Omental fat pad (tissue), 4 donors: ENCODE measurements at places on chromosomes 3 and 15. TPM values are rescaled to one million over a fixed set of nuclear protein-coding genes. Genes with fewer than 3 reads are reported as not detected.

The GNB4 gene
- total RNA-seq: 42.9 TPM

GRCh38 chr3:81778678-81779182, 17.3 kb upstream of the GBE1 start:
- no peak for DNase-seq

DNA sequence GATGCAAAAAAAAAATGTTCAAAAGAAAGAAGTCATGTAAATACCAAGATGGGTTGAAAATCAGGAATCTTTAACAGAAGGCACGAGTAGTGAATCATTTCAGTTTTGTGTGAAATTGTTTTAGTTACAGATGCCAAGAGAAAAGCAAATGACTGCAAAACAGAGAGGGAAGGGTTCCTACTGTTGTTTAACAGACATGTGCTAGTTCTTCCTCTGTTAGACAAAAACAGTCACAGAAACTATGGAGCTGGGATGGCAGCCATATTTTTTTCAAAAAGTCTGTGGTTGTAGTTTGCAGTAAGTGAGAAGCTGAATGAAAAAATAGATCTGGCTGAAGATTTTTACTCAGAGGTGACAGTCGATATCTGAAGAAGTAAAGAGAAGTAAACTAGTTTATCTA, 511.9 kb downstream of the ZIC1 start:
- no peak for DNase-seq

The ZNF662 gene
- total RNA-seq: 3.3 TPM

The WDR93 gene
- total RNA-seq: not detected

DNA sequence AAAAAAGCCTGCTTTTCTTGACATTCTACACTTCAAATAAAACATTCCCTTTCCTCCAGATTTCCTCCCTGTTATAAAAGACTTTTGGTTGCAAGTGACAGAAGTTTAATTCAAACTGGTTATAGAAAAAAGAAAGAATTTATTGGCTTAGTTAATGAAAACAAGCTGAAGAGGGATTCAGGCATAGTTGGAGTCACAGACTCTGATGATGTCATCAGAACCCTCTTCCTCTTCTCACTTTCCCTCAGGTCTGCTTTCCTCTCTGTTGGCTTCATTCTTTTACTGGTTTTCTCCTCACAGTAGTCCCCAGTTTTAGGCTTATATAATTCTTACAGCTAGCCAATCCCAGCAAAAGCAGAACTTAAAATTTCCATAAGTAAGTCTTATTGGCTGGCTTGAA, 32.0 kb upstream of the MBNL1 start:
- DNase-seq: no peak

The GJD2 gene
- total RNA-seq: not detected

GRCh38 chr15:48945386-48945785, 18.3 kb downstream of the SHC4 start:
- DNase-seq: no peak

DNA sequence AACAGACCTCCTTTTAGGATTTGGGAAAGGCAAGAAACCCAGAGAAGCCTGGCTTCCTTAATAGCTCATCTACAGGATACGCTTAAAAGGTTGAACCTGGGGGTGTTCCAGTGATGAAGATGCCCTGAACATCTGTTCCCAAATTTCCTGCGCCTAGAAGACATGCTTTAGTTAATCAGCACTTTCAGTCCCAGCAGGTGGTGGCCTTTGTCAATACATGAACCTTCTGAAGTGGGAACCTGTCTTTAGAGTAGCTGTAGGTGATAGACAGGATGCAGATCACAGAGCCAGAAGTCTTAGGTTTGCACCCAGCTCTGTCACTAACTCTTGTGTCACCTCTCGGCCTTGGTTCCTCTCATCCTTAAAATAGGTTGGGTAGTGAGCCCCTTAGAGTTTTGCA, 149.7 kb upstream of the SYNPR start:
- DNase-seq: no peak

The CLSTN2 gene
- total RNA-seq: 39.8 TPM

GRCh38 chr3:15918988-15919387, 121.2 kb upstream of the ANKRD28 start:
- DNase-seq: no peak

DNA sequence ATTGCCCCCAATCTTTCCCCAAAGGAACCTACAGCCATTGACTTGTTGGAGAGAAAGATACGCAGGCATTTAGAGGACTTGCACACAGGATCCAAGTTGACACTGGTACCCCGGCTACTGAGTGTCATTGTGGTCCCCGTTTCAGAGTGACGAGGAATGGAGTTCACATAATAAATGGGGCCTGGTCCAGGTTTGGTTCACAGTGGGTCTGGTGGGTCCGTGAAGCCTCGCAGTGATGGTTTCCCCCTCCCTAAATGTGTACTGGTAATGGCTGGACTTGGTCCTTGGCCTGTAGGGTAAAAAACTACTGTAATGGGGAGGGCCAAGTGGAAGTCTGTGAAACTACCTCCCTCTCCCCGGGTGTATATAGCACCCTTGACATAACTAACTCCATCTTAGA, 232.1 kb upstream of the LYSMD4 start:
- DNase-seq: no peak

- no peak for DNase-seq
Observed at GRCh38 chr3:11583638-11584046, 60.1 kb downstream of the VGLL4 start.

DNA sequence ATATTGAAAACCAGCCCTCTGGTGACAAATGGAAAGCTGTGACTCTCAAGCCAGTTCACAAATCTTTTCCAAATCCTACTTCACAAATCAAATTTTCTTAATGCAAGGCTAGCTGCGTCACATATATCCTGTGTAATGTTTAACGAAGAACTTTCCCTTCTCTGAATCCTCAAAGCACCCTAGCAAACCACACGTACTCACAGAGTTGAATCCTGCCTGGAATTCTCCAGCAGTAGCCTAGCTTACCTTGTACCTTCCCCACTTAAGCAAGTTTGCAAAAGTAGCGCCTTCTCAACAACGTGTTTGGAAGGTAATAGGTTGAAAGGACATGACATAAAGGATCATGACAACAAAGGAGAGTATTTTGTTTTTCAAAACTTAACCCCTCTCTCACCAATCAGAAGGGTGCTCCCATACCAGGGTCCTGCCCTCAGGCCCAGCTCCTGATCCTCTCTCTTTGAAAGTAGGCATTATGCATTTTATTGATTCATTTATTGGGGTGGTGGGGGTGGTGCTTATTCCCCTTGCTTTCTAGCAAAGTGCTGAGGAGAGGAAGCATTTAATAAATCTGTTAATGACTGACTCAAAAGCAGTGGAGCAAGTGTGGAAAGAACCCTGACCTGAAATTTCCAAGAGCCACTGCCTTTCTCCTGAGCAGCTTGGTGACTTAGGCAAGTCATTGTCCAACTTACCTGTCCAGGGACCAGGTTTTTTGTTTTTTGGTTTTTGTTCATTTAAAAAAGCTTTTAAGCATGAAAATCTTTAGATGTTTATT, 531.6 kb downstream of the MECOM start:
- DNase-seq: no peak

DNA sequence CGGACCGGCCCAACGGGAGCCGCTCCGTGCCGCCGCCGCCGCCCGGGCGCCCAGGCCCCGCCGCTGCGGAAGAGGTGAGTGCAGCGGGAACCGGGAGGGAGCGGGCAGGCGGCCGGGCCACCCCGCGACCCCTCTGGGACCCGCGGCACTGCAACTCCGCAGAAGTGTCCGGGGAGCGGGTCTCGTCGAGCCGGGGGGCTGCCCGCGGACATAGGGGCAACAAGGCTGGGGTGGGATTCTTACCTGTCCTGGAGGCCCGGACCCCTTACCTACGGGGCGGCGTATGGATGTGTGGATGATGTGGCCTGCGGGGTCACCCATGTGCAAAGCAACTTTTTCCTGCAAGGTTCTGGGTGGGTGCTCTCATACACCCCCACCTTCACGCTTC, 361 bp downstream of the SEMA3F start:
- DNase-seq: no peak

- DNase-seq: no peak
Observed at GRCh38 chr15:67054676-67055075, 10.7 kb upstream of the SMAD3 start.

The TPRG1 gene
- total RNA-seq: 18.3 TPM

GRCh38 chr3:14377838-14378169, 24.6 kb upstream of the SLC6A6 start:
- DNase-seq: no peak

DNA sequence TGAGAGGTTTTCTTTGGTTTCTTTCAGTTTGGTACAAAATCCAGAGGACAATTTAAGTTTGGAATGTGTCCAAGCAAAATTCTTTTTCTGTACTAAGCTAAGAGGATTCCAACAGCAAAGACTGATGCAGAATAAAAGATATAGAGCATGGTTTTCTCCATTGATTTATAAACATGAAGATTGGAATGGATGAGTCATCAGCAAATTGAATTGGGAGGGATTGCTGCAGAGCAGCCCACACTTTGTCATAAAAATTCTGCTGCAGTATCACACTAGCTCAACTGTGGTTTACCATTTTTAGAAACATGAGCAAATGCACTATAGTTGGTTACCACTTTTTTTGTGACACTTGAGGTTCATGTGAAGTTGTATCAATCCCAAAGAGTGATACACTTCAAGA, 16.1 kb upstream of the LARP6 start:
- DNase-seq: no peak

DNA sequence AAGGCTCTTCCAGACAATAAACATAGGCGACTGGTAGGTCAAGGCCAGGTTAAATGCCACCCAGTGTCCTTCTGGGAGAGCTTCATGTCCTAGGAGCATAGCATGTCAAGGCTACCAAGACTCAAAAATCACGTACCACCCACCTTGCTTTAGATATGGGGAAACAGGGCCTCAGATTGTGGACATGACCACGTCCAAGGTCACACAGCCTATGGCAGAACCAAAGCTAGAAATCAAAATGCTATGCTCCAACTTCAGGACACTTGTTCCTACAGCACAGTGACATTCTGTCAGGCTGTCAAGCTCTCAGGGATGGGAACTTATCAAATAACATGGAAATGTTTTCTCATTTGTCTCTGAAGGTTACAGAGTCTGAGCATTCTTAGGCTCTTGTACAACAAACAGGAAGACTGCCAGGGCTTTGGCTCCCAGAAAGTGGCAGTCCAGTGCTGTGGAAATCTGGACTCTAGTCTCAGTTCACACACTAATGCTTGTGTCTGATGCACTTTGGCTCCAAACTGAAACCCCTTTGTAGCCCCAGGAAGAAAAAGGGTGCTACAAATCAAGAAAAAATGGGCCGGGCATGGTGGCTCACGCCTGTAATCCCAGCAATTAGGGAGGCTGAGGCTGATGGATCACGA, 170.4 kb upstream of the LPP start:
- no peak for DNase-seq

DNA sequence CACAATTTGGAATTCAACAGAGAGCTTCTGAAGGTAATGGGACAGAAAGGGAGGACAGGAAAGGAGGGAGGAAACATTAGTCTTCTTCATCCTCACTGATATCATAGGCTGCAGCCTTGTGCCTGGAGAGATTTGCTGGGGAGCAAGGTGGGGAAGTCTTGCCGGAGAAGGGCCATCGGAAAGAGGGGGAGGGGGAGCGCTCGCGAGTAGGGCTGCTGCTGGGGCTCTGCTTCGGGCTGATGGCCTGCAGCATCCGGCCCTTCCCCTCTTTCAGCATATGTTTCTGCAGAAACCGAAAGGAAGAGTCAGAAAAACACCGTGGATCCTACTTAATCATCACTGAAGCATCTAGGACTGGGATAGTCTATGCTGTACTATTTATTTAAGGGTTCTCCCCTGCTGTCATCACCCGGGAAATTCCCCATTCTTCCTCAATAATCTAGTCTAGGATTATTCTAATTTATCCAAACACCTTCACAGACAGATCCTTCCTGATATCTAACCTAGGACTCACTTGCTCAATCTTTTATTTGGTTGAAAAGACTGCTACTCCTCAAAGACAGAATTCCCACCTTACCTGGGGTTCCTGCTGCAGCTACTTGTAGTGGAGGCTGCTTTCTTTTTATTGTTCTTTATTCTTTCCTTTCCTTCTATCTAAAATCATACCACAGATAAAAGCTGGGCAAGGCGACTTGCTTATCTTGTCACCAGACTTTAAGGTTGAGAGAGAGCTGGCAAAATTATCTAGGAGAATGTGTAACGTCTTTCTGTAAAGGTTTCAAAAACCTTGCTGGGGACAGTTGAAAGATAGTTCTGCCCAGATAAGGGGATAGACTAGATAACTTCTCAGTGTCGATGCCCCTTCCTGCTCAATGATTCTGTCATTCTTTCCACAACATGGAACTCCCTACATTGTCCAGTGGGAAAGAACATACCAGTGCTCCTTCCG, 22.6 kb downstream of the SLC51A start:
- DNase-seq: no peak

The CHSY1 gene
- 16.9 TPM for total RNA-seq

The CLDN11 gene
- 52.1 TPM for total RNA-seq
